ENCODE measurements at places on chromosomes 11 and 22.

DNA sequence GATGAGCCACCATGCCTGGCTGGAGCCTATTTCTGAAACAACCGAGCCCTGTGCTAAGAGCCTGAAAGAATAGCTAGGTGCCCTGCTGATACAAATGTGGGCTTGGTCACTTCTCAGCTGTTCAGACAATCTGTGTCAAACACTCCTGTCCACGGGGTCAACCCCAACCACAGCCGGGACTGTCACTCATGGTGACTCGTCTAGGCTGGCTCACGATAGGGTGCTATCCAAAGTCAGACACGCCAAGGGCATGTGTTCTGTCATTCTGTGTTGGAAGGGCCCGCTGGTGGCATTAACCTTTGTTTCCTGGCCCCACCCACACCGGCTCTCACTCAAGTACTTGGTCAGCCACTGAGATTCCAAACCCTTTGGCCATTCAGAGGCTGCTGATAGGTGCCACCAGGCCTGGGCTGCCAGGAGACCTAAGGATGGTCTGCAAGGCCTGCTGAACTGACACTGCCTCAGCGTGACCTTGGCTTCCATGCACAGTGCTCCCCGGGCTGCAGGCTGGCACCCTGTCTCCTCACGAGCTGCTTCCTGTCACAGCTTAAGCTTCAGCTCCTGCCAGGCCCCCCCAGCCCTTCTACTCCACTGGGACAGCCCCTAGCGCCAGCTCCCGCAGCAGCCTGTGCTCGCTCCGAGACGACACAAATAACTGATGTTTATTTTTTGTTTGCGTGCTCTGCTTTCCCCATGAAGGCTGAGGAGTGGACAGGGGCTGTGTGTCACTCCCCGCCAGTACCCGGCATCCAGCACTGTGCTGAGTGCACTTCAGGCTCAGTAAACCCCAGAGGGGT, 14.2 kb upstream of the CDC42BPG start:
- peak; percentile 72 for DNase-seq

GRCh38 chr11:8603696-8604077, 9.7 kb upstream of the STK33 start:
- DNase-seq = no peak

DNA sequence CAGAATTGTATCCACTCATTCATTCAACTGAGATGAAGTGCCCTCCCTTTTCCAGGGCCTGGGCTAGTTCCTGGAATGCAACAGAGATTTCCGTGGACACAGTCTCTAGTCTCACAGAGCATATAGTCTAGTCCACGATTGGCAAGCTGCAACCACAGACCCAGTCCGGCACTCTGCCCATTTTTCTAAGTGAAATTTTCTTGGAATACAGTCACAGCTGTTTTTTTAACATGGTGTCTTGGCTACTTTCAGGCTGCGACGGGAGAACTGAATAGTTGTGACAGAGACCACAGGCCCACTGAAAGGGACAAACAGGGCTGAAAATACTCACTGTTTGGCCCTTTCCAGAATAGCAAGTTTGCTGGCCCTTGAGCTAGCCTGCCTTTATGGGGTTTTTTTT, 29.2 kb downstream of the ALG12 start:
- DNase-seq = no peak

GRCh38 chr11:73177778-73178539, 35.8 kb upstream of the FCHSD2 start:
- peak; percentile 83 for DNase-seq

DNA sequence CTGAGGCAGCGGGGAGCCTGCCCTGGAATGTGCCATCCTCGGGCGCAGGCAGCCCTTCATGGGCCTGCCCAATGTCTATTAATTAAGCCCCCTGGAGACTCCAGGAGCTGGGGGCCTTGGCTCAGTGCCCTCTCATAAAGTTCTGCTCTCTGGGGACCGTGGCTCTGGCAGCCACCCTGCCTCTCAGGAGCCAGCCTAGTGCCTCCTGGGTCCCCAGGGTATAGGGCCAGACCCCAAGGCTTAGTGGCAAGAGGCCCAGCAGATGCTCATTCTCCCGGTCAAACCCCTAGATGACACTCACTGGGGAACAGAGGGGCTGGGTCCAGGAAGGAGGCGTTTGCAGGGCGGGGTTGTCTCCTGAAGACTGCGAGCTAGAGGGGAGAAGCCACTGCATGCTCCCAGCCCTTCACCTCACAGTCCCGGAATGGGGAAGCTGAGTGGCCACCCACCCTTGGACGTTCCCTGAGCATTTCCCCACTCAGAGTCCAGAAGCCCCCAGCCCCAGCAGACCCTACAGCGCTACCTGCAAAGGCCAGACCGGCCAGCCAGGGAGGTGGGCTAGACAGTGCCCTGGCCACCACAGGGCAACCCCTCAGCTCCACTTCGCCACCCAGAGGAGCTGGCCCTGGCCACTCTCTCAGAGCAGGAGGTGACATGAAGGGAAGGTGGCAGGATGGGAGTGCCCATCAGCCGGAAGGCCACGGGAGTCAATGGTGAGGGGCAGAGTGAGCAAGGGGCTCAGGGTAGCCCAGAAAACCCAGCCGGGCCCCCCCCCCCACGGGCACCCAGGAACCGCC, 83.0 kb downstream of the CDKN1C start:
- no peak for DNase-seq

- no peak for DNase-seq
These were observed 600.6 kb downstream of the BUD13 start for GRCh38 chr11:116172156-116172555.

- peak; percentile 60 for DNase-seq
These were observed 32.4 kb upstream of the CD44 start for GRCh38 chr11:35106595-35106994.

DNA sequence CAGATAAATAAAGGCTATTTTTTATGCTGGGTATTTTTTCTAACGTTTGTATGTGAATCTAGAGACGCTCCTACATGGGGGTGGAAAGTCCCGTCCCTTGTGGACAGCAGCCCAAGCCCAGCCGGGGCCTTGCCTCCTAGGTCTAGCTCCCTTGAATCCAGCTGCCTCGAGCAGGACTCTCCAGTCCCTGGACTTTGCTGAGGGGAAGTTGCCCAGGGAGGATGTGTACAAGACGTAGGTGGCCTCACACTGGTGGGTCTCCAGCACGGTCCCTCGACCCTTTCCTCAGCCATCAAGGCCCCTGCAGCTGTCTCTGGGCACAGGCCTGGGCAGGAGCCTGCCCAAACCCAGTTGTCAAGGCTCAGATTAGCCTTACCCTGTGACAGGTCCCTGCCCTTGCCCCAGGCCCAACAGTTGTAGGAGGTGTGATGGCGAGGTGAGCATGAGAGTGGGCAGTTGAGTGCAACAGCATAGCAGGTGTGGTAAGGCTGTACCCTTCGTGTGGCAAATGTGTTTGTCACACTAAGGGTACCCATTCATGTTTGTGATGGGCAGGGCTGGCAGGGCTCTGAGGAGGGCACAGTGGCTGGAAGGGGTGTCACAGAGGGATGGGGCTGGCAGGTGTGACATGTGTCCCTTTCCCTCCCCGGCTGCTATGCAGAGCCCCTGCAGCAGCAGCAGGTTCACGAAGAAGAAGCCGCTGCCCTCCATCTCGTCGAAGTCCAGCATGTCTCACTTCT, 3.4 kb downstream of the CCDC116 start:
- no peak for DNase-seq

DNA sequence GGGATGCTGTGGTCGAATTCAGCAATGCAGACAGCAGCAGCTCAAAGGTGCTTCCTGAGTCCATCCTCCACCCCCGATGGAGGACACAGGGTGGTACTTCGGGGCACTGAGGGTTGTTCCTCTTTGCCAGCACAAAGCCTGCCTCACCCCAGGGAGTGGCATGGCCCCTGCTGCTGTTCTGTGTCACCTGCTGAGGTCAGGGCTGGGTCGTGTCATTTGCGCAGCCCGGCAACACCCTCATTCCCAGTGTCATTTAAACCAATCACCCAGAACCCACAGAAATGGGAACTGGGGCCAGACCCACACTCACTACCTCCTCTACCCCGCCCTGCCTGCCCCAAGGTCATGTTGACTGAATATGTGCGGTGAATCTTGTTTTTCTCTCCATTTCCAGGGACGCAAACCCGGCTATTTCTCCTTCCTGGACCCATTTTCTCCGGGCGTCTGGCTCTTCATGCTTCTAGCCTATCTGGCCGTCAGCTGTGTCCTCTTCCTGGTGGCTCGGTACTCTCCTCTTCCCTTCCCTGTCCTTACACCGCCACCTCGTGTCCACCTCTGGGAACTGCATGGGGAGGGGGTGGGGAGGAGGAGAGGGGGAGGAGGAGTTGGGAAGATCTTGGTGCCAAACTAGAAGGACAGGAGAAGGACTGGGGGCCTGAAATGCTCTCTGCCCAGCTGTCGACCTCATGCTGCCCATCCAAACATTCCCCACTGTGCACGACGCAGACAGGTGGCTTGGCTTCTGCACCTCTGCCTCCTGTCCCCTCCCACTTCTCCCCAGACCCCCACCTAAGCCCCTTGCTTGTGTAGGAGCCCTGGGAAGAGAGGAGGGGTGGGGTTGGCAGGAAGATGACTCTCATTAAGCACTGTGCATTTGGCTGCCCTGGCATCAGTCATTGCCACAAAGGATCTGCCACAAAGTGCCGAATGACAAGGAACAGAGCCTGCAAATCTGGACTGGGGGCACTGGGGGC, 71.2 kb upstream of the TBCEL start:
- peak; percentile 74 for DNase-seq

- DNase-seq = peak; percentile 28
These were observed 13.9 kb downstream of the NEAT1 start for GRCh38 chr11:65436412-65437032.

DNA sequence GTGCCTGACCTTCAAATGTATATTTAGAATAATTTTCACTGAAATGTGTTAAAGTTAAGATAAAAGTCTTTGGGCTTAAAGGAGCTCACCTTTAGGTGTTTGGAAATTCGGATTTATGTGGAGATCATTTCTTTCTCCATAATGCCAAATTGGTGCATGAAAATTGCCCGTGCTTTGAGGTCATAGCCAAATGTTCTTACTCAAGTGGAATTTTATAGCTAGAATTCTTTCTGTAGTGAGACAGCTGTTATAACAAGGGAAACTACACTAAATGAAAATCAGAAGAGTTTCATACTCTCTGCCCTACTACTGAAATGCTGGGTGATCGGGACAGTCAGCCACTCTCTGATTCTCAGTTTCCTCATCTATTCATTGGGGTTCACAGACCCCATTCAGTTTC, 89.5 kb upstream of the DBX1 start:
- DNase-seq = no peak

All from suppressor macrophage (primary cell).